ENCODE measurements at places on chromosomes 16 and 17.

GRCh38 chr17:59764292-59764741 lies 56.9 kb downstream of the VMP1 start:
- DNase-seq = no peak

- no peak for DNase-seq
Observed at GRCh38 chr16:52581530-52581929, 34.6 kb upstream of the TOX3 start.

DNA sequence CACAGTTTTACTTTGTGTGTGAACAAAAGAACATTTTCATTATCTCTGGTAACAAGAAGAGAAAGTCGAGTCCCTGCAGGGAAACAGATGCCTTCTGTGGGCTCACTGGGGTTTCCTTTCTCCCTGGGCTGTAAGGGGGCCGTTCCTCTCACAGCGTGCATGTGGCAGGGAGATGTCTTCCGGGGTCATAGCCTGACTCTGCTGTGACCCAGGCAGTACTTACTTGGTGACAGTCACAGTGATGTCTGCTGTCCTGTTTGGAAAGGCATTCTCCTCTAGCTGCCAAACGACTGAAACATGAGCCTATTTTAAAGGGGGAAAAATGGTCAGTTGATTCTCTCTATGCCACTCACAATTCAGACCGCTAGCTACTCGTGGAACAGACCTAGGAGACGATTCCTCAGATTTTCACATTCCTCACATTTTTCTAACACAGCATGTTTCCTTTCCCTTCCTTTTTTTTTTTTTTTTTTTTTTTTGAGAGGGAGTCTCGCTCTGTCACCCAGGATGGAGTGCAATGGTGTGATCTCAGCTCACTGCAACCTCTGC lies 7.3 kb downstream of the HASPIN start:
- no peak for DNase-seq

DNA sequence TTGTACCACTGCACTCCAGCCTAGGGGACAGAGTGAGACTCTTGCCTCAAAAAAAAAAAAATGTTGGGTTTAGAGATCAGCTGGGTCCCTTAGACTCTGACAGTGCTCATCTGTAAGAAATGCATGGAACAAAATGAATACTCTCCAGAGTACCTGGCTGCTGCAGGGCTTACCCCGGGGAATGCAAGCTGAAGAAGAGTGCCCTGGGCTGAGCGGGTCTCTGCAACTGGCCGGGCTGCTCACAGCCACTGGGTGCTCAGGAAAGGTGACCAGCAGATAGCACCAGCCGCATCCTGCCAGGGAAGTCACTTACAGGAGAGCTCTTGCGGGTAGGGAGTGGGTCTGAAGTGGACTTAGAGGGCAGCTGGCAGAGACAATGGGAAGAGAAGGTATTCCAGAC lies 82.1 kb downstream of the GAS7 start:
- no peak for DNase-seq

GRCh38 chr16:78274771-78275170 lies 175.3 kb downstream of the WWOX start:
- DNase-seq = no peak

DNA sequence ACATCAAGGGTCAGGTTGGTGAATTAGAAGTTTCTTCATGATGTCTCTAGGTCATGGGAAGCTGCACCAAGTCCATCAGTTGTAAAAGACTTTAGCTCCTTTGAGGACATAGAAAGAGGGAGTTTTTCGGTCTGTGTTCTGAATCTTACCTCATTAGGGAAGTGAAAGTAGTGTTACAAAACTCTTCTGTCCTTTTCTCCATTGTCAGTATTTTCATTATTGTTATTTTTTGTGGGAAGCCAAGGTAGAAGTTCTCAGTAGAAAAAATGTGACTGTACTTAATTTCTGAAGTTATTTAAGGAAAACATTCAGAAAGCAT lies 24.2 kb downstream of the MAP3K3 start:
- DNase-seq = no peak

GRCh38 chr16:62876133-62876532 lies 839.9 kb upstream of the CDH8 start:
- no peak for DNase-seq

DNA sequence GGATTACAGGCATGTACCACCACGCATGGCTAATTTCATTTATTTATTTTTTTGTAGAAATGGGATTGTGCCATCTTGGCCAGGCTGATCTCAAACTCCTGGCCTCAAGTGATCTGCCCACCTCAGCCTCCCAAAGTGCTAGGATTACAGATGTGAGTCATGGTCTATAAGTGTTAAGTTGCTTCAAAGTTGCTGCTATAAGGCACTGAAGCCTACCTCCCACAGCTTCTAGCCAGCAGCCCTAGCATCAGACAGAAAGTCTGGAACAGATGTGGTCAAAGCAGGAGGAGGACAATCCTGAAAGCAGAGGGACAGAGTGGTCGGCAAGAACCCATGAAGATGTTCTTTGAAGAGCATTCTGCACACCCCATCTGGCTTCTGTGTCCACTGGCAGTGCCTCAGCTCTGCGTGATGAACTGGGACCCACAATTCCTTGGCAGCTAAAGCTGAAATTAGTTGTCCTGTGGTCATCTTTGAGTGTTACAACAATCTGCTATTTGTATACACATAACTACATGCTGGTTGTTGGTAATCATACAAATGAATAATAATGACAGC lies 11.2 kb downstream of the MAP3K14 start:
- no peak for DNase-seq

DNA sequence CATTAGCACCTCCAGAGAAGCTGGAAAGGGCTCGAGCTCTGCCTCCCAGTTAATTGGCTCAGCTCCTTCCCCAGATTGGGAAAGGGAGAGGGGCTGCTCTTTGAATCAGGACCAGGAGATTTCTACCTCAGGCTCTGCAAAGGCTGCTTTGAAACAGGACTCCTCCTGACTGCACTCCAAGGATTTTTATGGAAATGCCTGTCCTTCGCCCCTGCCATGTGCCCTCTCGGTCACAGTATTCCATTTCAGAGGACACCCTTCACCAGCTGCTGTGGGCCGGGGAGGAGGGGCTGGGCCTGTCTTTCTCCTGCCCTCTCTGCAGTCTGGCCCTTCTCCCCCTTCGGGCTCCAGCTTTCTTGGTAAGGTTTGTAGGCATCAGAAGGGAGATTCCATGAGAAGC lies 13.6 kb downstream of the MRM1 start:
- no peak for DNase-seq

GRCh38 chr16:31472709-31473203 lies 804 bp downstream of the TGFB1I1 start:
- DNase-seq = no peak

- DNase-seq = no peak
Observed at GRCh38 chr16:66175058-66175457, 191.4 kb upstream of the CDH5 start.

- DNase-seq = no peak
Observed at GRCh38 chr17:75075597-75076336, 12.0 kb upstream of the SLC16A5 start.

- DNase-seq = no peak
Observed at GRCh38 chr17:964876-965275, 14.7 kb downstream of the NXN start.

GRCh38 chr16:65305266-65305959 lies 183.6 kb upstream of the CDH11 start:
- DNase-seq = no peak

DNA sequence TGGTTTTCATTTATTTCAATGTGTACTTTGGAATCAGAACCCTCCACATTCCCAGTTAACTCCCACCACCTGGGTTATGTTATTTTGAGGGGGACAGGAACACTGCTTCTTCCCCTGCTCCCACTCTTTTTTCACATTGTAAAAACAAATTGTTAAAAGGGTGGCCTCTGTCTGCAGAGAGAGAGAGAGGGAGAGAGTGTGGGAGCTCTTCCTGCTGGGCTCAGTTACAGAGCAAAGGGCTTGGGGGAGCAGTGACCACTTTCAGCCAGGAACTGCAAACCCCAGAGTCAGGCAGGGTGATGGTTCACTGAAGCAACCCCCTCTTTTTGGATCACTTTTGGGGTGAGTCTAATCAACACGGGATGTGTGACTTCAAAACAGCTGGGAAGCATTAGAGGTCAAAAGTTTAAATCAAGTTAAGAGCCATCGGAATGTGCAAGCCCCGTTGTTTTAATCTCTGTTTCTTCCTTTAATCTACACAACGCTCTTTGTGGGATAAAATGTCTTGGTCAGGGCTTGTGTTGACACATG lies 577.0 kb upstream of the CDH11 start:
- no peak for DNase-seq

- DNase-seq = no peak
Observed at GRCh38 chr16:84327926-84328505, 33.3 kb downstream of the WFDC1 start.

GRCh38 chr17:36934144-36934691 lies 3.1 kb upstream of the LHX1 start:
- peak; percentile 24 for DNase-seq

DNA sequence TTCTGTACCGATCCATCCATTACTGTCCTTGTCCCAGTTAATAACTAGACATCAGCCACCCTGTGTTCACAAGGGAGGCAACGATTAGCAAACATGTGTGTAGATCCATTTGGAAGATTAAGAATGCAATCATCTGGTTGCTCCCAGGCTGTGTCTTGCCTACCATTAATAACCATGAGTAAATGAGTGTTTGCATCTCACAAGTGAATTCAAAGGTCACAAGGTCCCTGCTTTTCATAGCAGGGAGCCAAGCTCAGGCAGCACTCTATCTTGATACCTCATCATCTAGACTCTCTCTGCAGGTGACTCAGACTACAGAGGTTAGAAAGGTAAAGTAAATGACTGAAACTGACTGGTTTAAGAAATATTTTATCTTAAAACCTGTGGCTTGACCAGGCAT lies 25.3 kb downstream of the VWA3A start:
- DNase-seq = no peak

DNA sequence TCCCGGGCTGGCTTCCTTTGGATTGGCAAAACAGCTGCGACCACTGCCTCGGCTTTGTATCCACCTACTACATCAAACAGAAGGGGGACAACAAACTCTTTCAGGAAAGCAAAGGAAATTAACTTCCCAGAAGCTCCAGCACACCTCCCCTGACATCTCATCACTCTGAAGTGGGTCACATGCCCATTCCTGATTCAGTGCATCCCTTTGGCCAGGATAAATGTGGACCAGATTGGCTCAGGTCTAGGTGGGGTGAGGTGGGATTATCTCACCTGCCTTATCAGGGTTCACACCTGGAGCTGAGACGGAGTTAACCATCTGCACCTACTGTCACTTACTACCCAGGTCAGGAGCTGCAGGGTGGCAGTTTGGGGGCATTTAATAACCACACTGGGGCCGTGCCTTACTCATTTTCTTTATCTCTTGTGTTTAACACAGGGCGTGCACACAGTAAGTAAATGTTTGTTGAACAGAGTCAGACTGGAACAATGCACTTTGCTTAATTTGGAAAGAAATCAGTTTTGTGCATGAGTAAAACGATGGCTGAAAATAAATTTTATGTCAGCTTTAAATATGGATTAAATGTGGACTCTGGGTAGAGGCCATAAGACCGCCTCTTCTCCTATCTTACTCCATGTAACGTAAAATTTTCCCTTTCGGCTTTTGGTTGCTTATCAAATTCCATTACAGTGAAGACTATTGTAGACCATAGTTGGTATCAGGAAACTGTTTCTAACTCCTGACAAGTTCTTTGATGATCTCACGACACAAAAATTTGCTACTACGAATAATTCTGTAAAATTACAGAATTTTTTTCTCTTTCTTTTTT lies 36.0 kb downstream of the IQCK start:
- DNase-seq = no peak

DNA sequence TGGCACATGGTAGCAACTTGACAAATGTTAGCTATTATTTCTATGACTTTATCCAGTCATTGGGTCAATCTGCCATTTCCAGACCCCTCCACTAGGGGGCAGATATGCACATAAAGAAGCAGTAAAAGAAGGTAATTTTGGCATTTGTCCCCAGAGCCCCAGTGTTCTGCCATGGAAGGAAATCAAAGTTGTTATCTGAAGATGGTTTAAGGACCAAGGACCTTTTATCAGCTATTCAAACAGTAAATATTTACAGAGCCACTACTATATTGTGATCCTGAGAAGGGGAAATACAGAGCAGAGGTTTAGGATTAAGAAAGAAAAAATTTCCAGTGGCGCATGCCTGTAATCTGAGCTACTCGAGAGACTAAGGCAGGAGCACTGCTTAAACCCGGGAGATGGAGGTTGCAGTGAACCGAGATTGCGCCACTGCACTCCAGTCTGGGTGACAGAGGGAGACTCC lies 20.0 kb downstream of the TRAF4 start:
- peak; percentile 83 for DNase-seq

DNA sequence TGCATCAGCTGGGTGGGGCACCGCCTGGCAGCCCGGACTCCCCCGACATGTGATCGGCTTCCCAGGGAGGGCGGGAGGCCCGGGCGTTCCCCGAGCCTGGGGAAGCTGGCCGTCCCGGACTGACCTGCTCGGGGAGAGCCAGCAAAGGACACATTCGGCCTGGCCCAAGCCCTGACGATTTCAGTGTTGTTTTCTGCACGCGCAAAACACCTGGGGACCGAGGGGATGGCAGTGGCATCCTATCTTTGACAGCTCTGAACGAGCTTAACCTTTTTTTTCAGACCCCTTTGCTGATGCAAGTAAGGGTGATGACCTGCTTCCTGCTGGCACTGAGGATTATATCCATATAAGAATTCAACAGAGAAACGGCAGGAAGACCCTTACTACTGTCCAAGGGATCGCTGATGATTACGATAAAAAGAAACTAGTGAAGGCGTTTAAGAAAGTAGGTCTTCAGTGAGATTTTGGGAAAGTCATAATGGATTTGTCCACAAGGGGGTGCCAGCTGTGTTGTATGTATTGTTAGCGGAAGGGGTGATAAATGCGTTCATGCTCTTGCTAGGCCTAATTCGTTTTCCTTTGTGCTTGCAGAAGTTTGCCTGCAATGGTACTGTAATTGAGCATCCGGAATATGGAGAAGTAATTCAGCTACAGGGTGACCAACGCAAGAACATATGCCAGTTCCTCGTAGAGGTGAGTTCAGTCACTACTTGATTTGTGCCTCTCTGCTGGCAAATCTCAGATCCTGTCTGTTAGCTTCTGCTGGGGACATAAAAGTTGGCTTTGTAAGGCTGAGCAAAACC lies 1.0 kb downstream of the EIF1 start:
- DNase-seq = peak; percentile 59

DNA sequence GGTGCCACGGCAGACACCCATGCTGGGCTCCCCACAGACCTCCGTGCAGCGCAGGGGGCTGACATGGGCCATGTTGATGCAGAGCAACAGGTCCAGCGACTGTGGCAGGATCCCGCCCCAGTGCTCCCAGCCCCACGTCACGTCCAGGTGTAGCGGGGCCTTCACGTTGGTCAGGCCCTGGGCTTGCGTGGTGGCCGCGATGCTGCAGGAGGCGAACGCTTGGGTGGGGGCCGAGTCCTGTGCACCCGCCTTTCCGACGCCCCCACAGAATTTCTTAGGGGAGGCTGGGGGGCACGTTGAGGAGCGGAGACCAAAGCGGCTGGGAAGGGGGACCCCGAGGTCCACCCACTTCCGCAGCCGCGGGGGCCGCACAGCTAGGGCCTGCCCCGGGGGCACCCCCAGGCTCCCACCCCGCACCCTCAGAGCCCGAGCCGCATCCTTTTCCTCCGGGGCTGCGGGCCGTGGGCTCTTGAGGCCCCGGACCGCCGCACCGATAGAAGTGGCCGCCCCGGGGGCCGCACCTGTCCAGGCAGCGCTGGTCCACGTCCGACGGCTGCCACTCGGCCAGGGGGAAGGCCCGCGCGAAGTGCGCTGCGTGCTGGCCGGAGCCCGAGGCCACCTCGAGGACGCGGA lies 416 bp downstream of the METTL26 start:
- DNase-seq = no peak
